ENCODE measurements at places on chromosomes 7 and 10.

GRCh38 chr7:81769891-81770727 is at the start of gene HGF:
HGF (minus strand) TSS chr7:81770047; CDS start chr7:81769971, 76 bp downstream.
- peak; percentile 90 for DNase-seq

GRCh38 chr10:61478621-61479312 is 25.6 kb upstream of the TMEM26 start:
- no peak for DNase-seq

GRCh38 chr10:44993922-44994751 is 6.6 kb upstream of the ZNF22 start:
- no peak for DNase-seq

- DNase-seq: no peak
Observed at GRCh38 chr7:131104596-131105293, 222.9 kb upstream of the MKLN1 start.

DNA sequence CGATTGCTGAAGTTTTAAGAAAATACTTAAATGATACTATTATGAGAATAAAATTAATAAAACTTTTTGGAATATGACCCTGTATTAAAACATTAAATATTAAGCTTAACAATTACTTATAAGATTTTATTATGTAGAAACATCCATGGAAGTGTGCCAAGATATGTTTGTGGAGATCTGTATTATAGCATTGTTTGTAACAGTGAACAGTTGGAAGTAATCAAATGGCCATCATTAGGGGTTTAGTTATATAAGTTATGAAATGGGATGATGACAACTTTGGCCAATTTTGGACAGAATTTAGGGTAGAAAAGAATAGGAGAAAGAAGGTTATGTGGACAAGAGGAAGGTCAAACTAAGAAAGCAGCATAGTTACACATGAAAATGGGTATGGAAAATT is 88.0 kb downstream of the AKAP9 start:
- DNase-seq: no peak

All from umbilical cord (tissue), 2 donors.